ENCODE measurements at places on chromosomes 2 and 18.

GRCh38 chr2:188527581-188527993 is 235.9 kb downstream of the GULP1 start:
- no peak for DNase-seq

- DNase-seq = no peak
These were observed 252.9 kb downstream of the RNF152 start for GRCh38 chr18:61639886-61640285.

DNA sequence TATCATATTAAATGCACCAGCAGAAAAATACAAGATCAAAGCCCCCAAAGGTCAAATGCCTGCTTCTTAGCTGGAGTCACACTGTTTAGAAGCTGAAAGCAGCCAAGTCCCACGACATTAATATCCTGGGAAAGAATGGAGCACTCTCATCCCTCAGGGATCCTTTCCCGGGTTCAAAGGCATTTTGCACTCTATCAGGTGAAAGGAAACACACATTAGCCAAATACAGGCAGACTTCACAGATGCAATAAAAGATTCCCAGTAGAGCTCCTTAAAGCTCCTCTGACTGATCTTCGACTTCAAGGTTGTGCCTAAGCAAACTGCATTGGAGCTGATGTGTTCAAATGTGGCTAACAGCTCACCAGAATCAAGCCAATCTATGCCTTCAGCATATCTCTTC is 158.4 kb downstream of the RNF152 start:
- DNase-seq = no peak

GRCh38 chr2:190978389-190979053 is 35.5 kb downstream of the STAT1 start:
- no peak for DNase-seq

- DNase-seq = peak; percentile 87
These were observed 135.8 kb downstream of the HDAC4 start for GRCh38 chr2:239264838-239265651.

DNA sequence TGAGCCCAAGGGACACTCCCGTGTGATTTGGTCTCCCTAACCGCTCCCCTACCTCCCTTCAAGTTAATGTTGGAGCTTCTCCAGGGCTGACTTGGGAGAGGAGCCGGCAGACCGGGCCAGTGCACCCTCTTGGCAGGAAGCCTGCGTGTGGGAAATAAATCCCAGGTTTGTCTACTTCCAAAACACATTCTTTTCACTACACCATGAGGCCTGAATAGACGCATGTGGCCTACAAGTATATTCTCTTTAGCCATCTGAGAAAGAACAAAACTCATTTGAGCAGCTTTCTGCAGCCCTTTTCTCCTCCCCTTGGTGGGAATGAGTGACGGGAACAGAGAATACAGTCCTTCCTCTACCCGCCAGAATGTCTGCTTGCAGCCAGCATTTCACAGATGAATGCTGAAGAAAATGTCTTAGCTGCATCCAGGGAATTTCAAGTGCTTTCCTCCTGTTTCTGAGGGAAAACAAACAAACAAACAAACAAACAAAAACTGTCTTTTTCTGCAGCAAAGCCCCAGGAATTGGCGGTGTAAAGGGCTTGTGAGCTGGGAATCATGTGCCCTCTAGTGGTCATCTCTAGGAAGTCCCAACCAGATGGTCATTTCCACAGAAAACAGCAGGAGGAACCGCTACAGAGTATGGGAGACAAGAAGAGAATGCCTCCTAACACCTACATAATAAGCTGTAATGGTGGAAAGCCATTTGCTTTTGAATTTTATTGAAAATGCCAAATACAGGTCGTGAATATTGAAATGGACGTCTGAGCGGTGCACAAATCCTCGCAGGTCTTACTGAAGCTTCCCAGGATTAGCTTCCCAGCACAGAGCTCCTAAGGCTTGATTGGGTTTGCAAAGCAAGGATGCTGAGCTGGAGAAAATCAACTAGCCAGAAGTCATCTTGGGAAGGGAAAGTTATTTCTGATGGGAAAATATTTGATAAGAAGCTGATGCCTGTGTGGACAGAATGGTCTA is 41.2 kb upstream of the DAPL1 start:
- DNase-seq = peak; percentile 47

GRCh38 chr2:57569396-57569795 is 477.2 kb upstream of the VRK2 start:
- DNase-seq = no peak

- no peak for DNase-seq
These were observed 680.5 kb downstream of the ZEB2 start for GRCh38 chr2:143839456-143839855.

DNA sequence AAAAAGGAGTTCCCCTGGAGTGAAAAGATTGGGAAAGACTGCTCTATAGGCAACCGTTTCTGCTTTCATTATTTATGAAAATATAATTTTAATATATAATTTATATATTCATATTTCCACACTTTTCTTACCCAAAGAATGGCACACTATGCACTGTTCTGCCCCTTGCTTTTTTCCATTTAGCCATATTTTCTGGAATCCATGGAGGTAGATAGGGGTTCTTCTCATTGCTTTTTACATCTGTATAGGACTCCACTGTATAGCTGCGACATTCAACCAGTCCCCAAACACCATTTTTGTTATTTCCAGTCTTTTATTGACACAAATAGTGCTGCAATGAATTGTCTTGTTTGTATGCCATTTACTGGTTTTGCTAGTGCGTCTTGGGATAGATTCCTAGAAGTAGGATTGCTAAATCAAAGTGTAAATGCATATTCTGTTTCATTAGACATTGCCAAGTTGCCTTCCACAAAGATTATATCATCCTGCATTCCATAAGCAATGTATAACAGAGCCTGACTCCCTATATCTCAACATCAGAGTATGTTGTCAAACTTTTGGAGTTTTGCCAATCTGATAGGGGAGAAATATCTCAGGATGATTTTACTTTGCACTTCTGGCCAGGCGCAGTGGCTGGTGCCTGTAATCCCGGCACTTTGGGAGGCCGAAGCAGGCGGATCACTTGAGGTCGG is 26.6 kb upstream of the TCF7L1 start:
- no peak for DNase-seq

DNA sequence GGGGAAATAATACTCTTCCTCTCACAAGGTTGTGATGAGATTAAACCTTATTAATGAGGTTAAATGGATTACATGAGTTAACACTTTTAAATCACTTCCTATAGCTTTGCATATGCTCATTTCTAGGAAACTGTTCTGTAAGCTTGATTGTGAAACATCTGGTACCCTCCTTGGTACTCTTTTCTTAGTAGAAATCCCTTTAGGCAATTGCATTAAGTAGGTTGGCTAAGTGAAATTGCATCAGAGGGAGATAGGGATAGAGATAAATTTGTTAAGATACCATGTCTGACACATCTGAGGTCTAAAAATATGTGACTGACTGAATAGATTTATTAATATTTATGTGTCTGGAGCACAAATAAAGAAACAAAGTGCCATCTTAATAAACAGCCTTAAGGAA is 275.9 kb upstream of the MAP2 start:
- DNase-seq = peak; percentile 71

DNA sequence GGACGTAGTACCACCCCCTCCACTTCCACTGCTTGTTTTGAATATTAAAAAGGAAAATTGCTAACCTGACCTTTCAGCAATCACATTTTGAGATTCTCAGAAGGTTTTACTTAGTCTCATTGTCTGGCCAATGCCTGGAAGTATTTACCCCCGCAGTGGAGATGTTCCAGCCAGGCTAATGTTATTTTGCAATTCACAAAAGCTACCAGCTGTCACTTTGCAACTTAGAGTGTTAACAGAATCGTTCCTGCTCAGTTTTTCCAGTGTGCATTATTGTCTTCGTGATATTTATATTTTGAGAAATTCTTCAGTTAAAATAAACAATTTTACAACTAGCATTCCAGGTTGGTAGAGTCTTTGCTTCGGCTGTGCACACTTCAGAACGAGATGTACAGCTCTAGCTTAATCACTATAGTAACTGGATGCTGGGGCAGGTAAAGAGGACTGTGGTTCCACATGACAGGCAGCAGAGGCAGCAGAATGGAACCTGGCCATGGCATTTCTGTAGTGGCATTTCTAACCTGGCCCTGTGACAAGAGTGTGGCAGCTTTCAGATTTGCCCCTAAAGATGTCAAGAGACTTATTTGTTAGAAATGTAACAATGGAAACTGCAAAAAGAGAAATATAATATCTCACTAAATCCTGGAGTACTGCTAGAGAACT is 85.1 kb downstream of the DTNA start:
- DNase-seq = no peak

DNA sequence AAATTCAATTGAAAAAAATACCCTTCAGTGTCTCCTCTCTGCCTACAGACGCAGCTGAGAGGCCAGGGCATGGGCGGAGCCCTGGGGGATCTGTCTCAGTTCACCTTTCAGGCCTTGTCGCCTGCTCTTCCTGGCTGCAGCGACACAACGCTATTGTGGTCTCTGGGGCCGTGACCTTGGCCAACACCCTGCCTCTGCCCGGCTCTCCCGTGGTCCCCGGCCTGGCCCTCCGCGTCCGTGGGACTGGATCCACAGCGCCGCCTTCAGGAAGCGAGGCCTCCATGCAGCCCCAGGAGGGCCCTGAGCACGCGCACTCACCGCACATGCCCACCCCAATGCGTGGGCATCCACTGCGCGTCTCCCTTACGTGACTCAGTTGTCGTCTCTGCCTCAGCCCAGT is 81.1 kb downstream of the MRPS9 start:
- no peak for DNase-seq

DNA sequence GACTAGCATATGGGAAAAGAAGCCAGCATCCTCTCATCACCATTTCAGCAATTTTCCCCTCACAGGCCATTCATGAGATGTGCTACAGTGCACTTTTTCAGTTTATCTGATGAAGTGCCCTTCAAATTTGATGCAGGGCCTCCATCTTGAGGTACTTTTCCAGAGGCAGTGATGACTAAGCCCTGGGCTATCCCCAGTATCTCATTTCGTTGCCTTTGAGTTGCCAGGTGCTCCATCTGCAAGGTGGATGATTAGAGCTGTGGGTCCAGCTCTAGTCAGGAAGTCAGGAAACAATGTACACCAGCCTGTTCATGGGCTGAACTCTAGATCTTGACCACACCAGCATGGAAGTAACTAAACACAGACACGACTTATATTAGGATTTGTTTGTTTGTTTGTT is 425.2 kb downstream of the METTL4 start:
- DNase-seq = no peak

DNA sequence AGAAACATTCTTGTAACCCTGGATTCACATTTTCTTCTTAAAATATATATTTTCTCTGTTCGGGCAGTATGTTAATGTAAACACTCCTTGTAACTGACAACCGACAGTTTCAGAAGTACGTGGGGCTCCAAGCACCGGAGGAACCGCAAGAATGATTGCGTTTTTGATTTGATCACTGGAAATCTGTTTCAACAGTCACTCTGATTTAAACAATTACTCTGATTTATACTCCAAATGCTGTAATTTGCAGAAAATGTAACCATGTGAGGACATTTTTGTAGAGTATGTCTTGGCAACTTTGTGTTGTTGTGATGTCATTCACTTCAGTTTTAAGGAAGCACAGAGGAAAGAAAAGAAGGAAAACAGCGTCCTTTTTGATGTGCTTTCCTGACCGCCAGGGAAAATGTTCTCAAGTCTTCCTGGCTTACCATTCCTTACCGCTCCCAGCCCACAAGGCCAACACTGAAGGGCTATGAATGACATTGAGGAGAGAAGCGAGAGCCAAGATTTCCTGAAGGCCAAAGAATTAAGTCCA is 77.7 kb downstream of the APOB start:
- no peak for DNase-seq

- no peak for DNase-seq
These were observed 54.1 kb upstream of the CAVIN2 start for GRCh38 chr2:191901031-191901430.

DNA sequence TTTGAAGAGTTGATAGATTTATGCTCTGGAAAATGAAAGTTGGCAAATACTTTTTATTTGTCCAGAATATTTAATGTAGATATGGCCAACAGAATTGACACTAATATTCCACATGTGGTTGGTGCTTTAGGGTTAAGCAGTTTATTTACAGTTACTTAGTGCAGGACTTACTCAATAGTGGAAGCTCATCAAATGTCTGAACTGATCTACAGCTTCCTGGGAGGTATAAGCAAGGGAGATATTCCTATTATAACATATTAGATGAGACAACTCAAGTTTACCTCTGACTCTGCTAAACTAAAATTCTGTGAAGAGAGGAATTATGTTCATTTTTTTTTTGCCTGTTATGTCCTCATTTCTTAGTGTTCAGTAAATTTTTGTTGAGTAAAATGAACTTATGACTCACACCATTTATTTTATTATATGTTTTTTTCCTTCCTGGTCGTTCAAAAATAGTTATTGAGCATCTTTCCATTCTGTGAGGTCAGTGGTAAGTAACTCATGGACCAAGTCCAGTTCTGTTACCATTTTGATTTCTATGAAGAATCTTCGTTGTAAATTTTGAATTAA is 13.6 kb downstream of the ABI2 start:
- DNase-seq = no peak

GRCh38 chr2:53694096-53694771 is 73.4 kb upstream of the CHAC2 start:
- no peak for DNase-seq

DNA sequence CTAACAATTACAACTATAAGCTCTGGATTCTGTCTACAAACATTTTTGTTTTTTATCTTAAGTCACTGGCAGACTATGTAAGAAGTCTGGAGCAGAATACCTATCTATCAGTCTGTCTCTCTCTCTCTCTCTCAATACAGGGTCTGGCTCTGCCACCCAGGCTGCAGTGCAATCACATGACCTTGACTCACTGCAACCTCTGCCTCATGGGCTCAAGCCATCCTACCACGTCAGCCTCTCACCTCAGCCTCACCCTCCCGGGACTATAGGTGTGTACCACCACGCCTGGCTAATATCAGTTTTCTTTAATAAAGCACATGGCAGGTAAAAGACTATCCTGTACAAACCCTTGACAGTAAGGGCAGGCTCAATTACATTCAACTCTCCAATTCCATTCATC is 96.9 kb downstream of the OSBPL1A start:
- DNase-seq = no peak

DNA sequence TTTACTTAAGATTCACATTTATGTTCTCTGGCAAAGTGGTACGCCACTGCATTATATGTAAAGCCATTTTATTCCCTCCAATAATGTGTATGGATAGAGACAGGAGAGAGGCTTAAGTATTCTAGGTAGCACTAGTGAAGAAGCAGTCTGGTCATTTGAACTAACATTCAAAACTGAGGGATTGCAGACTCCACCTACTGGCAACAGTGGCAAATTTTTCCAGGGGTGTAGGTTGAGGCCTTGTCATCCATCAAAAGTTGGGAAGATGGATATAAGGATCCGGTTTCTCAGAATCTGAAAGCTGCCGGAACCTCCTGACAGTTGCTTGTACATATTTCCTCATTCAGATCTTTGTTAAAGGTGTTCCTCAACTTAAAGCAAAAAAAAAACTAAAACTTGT is 465.5 kb upstream of the FSHR start:
- no peak for DNase-seq

- no peak for DNase-seq
These were observed 36.1 kb downstream of the ASXL2 start for GRCh38 chr2:25842155-25842554.

- no peak for DNase-seq
These were observed 75.5 kb downstream of the NPAS2 start for GRCh38 chr2:100895402-100895801.
